ENCODE measurements at places on chromosomes 5 and 9.

- DNase-seq = no peak
Measured at GRCh38 chr9:2957656-2958200, 113.8 kb upstream of the PUM3 start.

- no peak for DNase-seq
Measured at GRCh38 chr5:59138509-59138908, 555.6 kb downstream of the RAB3C start.

- no peak for DNase-seq
Measured at GRCh38 chr5:102753889-102754766, 977 bp upstream of the PAM start.

DNA sequence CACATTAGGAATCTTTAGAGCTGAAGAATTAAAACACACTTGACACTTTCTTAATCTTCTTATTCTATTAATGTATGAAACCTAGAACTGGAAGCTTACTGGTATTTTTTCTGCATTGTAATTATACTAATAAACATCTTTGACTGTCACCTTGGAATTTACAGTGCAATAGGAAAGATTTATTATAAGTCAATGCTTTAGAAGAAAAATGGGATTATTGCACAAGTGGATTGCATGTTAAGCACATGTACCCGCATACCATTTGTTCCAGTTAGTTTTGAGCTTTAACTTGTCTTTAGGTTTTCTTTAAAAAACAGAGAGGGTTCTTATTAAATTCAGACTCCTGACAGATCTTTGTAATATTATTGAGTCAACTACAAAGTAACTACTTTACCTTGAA is 278.5 kb downstream of the CCDC171 start:
- no peak for DNase-seq

DNA sequence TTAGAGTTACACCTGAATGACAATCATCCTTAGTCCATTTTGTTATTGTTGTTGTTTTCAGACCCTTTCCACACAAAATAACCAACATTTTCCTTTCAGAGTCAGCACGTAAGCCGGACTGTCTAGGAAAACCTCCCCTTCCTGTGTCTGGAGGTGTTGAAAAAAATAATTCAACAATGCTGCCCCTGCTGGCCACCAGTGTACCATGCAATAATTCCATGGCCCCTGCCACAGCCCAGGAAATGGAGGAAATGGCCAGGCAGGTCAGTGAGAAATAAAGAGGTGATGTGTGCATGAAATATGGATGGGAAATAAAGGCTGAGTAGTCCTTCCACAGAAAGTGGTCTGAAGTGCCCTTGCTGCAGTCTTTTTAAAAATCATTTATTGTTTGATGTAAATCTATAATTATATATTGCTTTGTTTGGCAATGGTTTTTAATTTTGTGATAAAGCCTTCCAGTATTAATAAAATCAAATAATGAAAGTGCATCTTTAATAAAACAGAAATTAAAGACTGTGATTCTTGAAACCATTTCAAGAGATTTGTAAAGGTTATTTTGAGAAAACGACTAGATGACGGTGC is 152.8 kb upstream of the PAPPA start:
- no peak for DNase-seq

DNA sequence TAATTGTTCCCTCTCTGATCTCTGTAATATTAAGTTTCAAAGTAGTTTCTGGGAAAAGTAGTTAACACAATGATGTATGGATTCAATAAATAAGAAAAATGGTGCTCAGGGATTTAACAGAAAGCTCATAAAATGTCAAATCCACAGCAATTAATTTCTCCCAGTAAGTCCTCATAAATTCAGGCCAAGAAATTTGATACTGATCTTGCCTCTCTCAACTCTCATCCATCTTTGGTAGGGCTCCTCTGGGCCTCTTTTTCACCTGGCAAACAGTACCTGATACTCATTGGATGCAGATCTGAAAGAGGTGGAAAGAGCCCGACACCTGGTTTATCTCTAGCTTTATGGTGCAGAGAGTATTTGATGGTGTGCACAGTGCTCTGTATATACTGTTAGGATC is 106.1 kb downstream of the STK32A start:
- no peak for DNase-seq

All from activated CD4-positive, alpha-beta T cell treated with anti-CD3 and anti-CD28 coated beads for 1 hour (primary cell).